ENCODE measurements at places on chromosomes 2 and 18.

DNA sequence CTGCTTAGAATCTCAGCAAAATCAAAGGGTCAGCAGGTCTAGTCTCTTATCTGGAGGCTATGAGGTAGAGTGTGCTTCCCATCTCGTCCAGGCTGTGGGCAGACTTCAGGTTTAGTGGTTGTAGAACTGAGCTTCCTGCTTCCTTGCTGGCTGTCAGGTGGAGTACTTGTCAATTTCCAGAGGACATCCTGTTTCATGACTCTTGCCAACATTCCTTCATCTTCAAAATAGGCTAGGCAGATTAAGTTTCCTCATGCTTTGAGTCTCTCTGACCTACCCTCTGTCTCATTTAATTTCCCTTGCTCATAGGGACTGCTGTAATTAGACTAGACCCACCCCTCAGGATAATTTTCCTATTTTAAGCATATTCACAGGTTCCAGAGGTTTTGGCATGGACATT is 562.6 kb downstream of the SPAG16 start:
- DNase-seq: no peak

DNA sequence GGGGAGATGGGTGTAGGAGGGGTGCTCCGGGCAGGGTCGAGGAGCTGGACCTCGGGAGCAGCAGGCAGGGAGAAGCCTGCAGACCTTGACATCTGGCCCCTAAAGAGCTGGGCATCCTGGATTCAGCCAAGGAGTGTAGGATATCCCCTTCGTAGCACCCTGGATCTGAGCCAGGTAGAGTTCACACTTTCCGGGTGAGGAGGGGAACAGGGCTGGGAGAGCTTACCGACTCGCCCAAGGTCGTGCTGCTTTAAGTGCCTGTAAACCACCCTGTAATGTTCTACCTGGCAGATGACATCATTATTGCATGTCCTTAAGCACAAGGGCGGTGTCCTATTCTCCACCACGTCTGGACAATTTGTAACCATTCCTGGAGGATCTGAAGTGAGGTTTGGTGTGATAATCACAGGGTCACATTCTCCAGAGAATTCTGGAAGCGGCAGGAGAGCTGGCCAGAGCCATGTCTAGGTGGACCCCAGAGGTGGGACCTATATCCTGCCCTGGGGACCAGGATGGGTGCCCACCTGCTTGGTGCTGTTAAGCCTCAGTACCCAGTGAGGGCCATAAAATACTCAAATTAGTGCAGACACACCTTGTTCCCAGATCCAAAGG is 14.6 kb downstream of the ITM2C start:
- no peak for DNase-seq

DNA sequence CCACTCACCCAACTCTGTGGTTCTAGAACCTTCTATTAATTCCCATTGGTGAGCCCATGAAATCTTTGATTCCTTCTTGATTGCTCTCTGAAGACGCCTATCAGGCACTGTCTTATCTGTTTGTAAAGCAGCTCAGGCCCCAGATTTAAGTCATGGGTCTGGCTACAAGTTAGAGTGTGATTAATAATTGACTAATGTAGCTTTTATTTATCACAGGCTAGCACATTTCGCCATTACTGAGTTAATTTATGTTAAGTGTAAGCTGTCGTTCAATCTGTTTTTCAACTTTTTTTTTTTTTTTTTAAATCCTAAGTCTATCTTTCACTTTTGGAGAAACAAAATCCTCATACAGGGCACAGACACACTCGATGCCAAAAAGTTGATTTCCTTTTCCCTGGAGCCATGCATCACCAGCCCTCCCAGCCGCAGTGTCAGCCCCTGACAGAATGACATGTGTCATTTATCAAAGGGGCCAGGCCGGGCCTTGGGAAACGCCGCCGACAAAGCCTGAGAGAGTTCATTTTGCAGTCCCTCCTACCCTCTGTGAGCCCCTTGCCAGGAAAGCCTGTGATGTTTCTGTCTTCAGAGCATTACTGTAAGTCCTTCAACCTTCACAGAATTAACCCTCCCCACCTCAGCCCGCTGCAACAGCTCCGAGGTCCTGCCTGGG is 15.8 kb downstream of the TSHZ1 start:
- no peak for DNase-seq

GRCh38 chr2:64847930-64848329 is 141.3 kb upstream of the SLC1A4 start:
- DNase-seq: no peak

GRCh38 chr2:41711736-41712135 is 336.1 kb upstream of the PKDCC start:
- no peak for DNase-seq

- DNase-seq: no peak
These were observed 26.9 kb upstream of the TNS1 start for GRCh38 chr2:218029366-218030360.

DNA sequence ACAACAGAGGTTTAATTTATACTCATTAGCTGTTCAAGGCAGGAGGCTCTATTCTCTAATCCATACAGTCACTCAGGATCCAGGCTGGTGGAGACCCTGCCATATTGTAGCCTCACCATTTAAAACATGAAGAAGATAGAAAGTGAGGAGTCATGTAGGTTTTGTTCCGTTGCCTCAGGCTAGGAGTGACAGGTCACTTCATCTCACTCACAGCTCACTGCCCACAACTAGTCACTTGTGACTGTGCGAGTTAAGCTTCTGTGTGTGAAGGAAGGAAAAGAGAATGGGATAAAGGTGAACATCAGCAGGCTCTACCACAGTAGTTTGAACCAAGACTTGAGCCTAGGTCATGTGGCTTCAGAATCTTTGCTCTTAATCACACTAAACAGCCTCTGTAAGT is 9.0 kb upstream of the IGFBP2 start:
- no peak for DNase-seq

DNA sequence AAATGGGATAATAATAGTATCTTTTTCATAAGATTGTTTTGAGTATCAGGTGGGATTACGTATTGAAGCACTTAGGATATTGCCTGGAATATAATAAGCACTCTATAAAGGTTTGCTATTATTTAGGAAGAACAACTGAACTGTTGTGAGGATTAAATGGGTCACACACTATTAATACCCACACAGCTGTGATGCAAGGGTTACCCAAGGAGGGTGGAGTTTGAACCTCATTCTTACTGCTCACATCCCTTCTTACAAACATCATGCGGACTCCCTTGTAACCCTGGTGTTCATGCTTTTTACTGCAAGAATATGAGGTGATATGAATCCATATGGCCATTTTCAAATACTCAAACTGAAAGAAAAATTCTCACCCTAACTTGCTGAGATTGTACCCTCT is 113.5 kb downstream of the KCTD1 start:
- no peak for DNase-seq

DNA sequence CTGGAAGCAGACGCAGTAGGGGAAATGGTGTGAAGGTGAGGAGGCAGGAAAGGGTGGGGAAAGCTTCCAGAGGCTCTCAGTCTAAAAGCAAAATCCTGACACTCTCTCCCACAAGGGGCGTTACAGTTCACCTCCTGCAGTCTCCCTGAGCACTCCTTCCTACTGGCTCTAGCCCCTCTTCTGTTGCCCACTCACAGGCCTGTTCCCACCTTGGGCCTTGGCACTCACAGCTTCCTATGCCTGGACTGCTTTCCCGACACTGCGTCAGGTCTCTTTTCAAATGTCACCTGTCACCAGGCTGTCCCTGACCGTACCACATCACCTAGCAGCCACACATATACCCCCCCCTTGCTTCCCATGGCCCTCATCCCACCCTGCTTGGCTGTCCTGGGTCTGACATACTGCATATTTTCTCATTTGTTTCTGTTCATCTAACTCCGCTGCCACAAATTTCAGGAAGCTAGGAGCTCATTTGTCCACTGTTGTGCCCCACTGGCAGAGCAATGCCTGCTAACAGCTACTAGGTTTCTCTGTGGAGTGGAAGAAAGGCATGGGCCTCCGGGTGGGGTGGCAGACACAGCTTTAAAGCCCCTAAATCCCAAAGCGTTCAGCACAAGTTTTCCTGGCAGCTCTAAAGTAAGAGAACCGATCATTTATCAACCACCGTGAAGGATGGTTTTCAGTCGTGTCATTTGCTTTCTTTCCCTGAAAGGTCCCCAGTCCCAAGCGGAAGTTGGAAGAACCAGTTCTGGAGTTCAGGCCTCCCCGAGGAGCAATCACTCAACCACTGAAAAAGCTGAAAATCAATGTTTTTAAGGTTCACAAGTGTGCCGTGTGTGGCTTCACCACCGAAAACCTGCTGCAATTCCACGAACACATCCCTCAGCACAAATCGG is 118.8 kb downstream of the ZNF532 start:
- no peak for DNase-seq

GRCh38 chr2:36797324-36798070 is 101.0 kb downstream of the VIT start:
- no peak for DNase-seq

DNA sequence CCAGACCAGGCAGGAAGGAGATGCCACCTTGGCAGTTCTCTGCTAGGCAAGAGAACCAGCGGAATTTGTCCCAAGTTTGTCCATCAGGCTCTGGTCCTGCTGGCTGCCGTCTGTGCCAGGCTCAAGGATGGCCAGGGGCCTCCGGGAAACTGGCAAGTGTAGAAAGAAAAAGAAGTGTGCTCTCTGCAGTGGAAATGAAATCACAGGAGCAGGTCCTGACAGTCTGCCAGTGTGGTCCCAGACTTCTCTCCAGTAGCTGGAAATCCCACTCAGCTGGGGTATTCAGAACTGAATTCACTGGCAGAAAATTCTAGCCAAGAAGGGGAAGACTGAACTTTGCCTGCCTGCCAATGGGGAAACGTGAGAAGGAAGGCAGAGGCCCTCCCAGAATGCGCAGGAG is 91.0 kb downstream of the STPG4 start:
- no peak for DNase-seq

GRCh38 chr2:116222793-116223192 is 1591.7 kb upstream of the DDX18 start:
- no peak for DNase-seq

- no peak for DNase-seq
These were observed 90.8 kb downstream of the ARL4C start for GRCh38 chr2:234406085-234406484.

- no peak for DNase-seq
These were observed 678.4 kb downstream of the ERBB4 start for GRCh38 chr2:211860224-211860623.

- no peak for DNase-seq
These were observed 197.5 kb downstream of the ZEB2 start for GRCh38 chr2:144322379-144322778.

DNA sequence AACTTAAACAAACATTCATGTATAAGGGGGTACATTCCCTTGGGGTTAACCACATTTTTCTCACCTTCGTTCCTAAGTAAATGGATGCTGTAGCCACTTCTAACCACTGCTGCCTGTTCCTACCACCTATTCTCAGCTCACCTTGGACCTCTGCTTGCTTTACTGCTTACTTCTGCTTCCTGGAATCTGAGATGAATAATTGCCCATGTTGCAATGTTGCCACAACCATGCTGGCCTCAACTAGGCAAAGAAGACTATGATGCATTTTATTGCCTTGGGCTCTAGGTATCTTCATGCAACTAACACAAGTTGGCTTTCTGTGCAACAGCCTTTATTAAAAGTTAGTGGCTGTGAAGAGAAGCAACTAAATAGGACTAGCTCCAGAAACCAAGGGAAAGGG is 106.3 kb upstream of the TCF4 start:
- no peak for DNase-seq

- DNase-seq: peak; percentile 14
These were observed 91.6 kb downstream of the TMX3 start for GRCh38 chr18:68623342-68623741.

GRCh38 chr2:16791496-16791895 is 125.9 kb upstream of the CYRIA start:
- DNase-seq: no peak

Measured in activated naive CD4-positive, alpha-beta T cell treated with anti-CD3 and anti-CD28 coated beads, Interleukin-2, amount 50 U/mL, for 16 hours (primary cell).